Endothelial cell of umbilical vein (primary cell): ENCODE measurements at places on chromosomes 2 and 18. TPM values are rescaled to one million over a fixed set of nuclear protein-coding genes. Genes with fewer than 3 reads are reported as not detected.

The XDH gene
- total RNA-seq = not detected in 2 replicates

The VIL1 gene
- total RNA-seq = not detected in 2 replicates

The FNDC4 gene
- 15.5 and 20.0 TPM in 2 replicates for total RNA-seq

- H3K36me3 ChIP-seq = no peaks in the 10 kb centered on the region
- H3K27me3 ChIP-seq = no peaks in the 10 kb centered on the region
- no peak overlapping the region for H3K27ac ChIP-seq
- no peak overlapping the region for H3K4me3 ChIP-seq
- no peaks in the 10 kb centered on the region for H3K4me1 ChIP-seq
Measured at GRCh38 chr18:29871246-29871645, 1171.3 kb downstream of the DSC3 start.

The NDUFS1 gene
- total RNA-seq = 93.2 and 95.5 TPM in 2 replicates
